ENCODE measurements at places on chromosomes 2 and 18.

GRCh38 chr2:2523461-2524347, 192.6 kb upstream of the MYT1L start:
- DNase-seq, result no peak

DNA sequence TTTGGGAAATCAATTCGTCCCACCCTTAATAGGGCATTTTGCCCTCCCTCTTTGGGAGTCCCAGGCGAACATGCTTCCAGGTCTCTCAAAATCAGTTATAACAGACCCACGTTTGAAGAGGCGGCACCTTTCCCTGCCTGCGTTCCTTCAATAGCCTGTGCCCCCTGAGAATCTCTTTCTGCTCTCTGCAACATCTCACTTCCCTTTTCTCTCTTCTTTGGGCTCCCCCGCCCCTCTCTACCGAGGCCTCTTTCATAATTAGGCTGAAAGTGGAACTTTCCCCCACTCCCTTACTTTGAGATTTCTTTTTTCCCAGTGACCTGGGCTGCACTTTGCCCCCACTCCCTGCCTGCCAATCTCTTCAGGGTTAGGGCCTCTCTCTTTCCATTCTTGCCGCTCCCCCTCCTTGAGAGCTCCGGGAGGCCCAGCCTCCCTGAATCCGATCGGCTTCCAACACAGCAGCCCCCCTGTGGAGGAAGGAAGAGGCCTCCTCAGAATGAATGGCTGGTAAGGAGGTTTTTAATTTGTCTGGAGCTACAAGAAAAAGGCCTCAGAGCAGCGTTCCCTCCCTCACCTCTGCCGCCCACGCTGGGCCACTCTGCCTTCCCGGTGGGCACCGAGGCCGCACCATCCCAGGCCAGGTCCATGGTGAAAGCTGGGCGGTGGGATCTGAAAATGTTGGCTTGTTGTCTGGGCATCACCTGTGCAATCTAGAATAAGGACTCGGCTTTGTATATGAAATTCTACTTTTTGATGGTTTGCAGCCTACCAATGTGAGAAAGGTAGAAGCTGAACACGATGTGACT, 162.6 kb upstream of the SIX3 start:
- DNase-seq, result peak; percentile 81

- no peak for DNase-seq
These were observed 52.5 kb upstream of the TRIM43 start for GRCh38 chr2:95539290-95539689.

DNA sequence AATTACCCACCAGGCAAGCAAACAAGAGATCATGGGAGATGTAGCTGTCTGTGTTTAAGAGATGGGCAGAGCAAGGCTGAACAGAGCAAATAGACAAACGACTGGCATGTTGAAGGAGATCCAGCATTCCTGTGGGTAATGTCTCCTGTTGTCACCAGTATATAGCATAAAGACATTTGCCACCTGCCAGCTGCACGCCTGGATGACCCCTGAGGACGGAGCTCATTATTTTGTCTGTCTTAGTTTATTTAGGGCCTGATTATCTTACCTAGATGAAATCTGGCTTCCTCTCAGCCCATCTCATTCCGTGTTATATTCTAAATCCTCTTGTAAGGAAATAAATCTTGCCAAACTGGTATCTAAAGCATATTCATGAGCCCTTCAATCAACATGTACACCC, 510.3 kb upstream of the LINC00305 start:
- DNase-seq, result no peak

- no peak for DNase-seq
These were observed 1465.5 kb downstream of the SUCLG1 start for GRCh38 chr2:82993609-82994008.

GRCh38 chr2:128635361-128635900, 316.8 kb upstream of the HS6ST1 start:
- no peak for DNase-seq

DNA sequence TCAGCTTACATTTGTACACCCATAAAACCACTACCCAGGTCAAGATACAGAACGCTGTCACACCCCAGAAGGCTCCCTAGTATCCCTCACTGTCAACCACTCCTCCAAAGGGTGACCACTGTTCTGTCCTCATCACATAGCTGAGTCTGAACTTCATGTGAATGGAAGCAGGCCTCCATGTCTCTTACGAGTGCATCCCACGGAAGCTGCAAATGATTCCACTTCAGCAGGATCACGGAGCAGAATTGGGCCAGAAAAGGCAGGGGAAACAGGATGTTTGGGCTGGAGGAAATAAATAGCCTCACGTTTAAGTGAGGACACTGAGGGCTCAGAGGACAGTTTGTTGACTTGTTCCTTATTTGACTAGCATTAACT, 38.4 kb downstream of the LBH start:
- DNase-seq, result no peak

DNA sequence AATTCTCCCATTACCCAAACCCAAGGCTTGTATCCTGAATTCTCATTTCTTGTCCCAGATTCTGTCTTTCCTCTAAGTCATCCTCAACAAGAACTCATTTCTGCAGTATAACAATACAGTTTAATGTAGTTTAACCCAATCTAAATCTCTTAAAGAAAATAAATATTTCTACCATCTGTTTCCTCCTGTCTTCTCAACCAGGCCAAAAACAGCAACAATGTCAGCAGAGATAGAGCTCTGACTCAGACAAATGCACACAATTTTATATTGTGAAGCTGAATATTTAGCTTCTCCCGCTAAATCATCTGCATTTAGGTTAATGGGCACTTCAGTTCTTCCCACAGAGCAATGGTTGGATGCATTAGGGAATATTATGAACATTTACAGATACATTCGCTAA, 35.7 kb upstream of the KYNU start:
- DNase-seq, result no peak

GRCh38 chr2:191479680-191480023, 198.3 kb upstream of the NABP1 start:
- no peak for DNase-seq

DNA sequence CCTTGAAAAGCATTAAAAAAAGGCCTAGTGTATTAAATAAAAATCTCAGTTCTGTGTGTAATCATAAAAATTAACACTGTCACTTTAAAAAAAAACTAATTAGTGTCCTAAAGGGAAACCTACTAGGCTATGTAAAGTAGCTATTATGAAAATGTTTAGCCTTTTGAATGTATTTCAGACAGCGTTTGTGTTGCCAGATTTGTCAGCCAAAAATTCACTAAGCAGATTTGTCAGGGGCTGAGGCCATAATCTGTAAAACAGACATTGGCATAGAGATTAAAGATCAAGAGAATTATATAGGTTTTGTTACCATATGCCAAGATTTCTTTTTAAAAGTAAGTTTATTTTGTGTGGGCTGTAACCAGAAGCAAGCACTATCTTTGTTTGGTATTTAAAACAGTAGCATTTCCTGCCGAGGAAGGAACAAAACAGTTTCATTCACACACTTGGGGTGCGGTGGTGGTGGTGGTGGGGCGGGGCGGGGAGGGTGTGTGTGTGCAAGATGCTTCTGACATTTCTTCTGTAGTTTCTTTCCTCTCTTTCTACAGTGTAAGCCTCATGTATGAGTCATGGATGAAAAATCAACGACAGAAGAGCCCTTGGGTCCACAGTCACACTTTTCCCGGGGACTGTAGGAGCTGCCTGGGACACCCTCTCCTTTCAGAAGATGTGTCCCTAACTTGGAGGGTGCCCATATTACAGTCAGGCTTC, 328.5 kb upstream of the FANCL start:
- DNase-seq, result no peak

DNA sequence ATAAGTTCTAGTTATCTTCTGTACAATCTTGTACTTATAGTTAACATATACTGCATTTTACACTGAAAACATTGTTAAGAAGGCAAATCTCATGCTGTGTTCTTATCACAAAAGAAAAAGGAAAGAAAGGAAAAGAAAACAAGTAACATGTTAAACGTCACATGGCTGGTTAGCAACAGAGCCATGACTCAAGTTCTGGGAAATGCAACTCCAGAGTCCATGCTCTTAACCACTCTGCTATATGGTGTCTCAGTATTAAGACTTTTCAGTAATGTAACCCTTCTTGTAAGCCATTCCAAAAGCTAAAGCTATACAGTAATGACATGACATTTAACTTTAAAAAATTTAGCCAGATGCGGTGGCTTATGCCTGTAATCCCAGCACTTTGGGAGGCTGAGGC, 181.4 kb downstream of the BARD1 start:
- DNase-seq, result no peak

GRCh38 chr2:143901185-143901842, 618.6 kb downstream of the ZEB2 start:
- DNase-seq, result no peak

- peak; percentile 24 for DNase-seq
These were observed 198.4 kb downstream of the EIPR1 start for GRCh38 chr2:3179208-3179607.

DNA sequence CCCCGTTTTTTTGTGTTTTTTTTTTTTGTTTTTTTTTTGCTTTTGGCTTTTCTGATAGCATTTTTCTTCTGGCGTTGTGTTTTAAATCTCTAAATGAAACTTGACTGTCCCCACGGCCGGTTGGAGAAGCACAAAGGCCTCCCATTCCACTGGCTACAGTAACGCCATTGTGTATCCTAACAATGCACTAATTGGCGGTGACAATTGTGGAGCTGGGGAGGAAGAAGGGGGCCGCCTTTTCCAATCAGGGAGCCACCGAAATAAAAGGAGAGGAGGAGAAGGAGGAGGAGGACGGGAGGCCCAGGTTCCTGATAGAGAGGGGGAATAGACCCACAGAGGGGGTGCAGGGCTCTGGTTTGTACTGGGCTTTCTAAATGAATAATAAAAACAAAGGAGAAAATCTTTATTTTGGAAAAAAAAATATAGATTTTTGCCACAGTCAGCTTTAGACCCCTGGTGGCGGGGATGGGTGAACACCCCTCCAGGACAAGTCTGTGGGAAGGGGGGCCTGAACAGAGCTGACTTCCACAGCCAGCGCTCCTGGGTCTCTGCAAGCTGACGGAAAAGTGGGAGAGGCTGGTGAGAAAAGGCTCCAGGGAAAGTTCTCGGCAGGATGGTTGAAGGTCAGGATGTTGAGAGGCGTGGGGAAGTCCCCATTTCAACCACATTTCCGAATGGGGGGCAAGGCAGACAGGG, 43.7 kb upstream of the FZD5 start:
- DNase-seq, result no peak

GRCh38 chr2:99775585-99775984, 285.8 kb upstream of the REV1 start:
- no peak for DNase-seq

GRCh38 chr2:156728328-156728727, 292.1 kb downstream of the GPD2 start:
- DNase-seq, result no peak

DNA sequence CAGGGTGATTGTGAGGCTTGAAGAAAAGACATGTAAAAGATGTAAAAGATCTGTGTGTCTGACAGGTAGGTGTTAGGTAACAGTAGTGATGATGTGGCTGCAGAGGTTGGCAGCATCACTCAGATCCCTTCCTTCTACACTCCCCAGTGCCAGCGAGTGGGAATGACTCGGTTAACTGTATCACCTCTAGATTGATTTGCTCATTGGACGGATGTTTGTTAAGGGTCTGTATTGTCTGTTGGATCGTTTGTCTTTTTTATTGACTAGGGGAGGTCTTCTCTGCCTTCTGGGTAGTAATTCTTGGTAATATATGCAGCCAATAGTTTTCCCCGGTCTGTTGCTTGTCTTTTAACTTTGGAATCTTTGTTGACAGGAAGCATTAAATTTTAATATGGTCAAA, 44.8 kb upstream of the CNGA3 start:
- DNase-seq, result no peak

- no peak for DNase-seq
These were observed 86.1 kb downstream of the MSH2 start for GRCh38 chr2:47488870-47489584.

DNA sequence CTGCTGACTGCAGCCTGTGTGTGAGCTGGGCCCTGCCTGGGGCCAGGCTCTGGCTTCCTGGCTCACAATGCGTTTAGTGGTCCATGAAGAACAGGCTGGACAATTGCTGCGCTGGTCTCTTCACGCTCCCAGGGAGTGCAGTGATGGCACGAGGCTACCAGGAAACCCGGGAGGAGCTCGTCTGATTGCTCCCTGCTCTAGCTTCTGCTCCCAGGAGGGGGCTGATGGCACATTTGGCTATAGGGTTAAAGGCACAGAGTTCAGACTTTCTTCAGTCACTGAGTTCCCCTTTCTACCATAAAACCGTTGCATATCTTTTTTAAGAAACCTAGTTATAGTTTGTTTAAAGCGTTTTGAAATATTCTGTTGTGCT, 60.1 kb downstream of the KCNF1 start:
- peak; percentile 15 for DNase-seq

DNA sequence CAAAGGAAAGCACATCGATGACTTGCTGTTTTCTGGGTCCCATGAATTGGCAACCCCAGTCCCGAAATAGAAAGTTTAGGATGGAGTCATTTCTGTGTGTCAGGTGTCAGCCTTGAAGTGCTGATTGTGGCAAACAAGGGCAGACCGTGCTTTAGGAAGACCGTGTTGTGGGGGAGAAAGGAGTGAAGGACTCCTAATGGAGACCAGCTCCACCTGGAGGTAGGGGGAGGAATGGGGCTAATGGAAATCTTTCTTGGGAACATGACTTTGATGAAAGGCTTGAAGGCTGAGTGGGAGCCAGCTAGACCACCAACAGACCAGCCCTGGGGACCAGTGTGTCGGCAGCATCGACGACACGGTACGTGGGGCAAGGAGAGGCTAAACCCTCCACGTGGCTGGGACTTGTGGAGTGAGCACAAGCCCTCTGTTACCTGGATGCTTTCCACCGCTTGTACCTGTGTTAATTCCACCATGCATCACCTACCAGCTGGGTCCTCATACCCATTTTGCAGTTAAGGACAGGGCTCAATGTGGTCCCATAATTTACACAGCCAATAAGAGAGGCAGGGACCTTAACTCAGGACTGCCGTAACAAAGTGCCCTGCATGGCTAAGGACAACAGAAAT, 104.2 kb downstream of the SH3BP4 start:
- DNase-seq, result peak; percentile 63

- no peak for DNase-seq
These were observed 70.6 kb downstream of the VWA3B start for GRCh38 chr2:98157557-98157956.

GRCh38 chr2:178403671-178404306, 47.2 kb downstream of the PRKRA start:
- DNase-seq, result no peak

GRCh38 chr18:48419277-48420022, 10.3 kb upstream of the ZBTB7C start:
- no peak for DNase-seq

DNA sequence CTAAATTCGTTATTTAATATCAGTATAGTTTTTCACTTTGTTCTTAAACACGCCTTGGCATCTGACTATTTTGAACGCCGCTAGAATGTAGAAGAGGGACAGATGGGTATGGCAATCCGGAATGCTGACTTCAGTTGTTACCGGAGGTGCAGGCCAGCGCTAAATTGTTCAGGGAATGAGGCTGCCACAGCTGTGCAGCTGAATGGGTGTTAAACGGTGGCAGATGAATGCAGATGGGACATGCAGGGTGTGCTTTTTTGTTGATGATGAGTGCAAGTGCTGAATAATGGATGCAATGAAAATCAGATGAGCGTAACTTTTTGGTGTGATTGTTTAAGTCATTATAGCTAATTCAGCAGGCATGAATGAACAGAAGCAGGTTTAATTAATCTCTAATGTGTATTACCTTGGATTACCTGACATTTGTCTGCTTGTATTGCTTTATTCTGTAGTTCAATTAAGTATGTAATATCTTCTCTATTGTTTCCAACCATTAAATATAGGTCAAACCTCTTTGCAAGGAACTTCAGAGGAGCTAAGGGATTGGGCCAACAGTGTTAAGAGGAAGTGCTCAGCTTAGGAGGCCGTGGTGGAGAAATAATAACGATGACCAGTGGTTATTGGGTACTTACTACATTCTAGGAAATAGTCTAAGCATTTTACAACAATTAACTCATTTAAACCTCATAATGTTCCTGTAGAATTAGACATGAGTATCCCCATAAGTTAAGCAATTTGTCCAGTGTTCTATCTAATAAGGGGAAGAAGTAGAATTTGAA, 11.9 kb upstream of the CREG2 start:
- DNase-seq, result peak; percentile 61

Data from suppressor macrophage (primary cell).